DMS153 (cell line): ENCODE measurements at places on chromosomes 2 and 18.

DNA sequence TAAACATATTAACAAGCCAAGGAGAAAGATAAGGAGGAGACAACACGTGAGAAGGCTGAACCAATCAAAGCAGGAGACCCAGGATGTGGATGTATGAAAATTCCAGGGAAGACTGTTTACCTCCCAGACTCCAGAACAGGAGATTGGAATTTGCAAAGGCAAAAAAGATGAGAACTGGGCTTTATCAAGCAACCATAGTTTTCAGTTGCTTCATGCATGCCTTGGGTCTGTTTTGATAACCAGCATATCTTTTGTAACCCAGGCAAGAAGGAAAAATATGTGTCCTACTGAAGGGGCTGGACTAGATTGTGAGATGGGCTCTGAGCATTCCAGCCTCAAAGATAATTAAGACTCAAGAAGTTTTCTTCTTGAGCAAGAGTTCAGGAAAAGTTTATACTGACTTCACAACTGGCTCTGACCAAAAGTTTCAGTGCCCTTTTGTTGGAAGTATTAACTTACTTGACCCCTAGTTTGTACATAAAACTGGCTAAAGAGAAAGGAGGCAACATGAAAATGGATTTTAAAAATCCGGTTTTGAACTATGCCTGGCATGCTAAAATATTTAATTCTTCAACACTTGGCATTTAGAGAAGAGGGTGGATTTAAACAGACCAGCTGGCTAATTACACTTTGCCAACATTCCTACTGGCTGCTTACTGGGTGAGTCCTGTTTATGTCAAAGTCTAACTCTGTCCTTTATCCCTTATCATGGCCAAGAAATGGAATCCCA, 79.3 kb upstream of the CD28 start:
- no peak for DNase-seq

- DNase-seq: no peak
Measured at GRCh38 chr2:153575171-153575853, 96.8 kb upstream of the RPRM start.

- no peak for DNase-seq
Measured at GRCh38 chr2:64789466-64790320, 136.0 kb upstream of the SERTAD2 start.

- DNase-seq: no peak
Measured at GRCh38 chr2:182393270-182393760, 33.5 kb downstream of the PDE1A start.

DNA sequence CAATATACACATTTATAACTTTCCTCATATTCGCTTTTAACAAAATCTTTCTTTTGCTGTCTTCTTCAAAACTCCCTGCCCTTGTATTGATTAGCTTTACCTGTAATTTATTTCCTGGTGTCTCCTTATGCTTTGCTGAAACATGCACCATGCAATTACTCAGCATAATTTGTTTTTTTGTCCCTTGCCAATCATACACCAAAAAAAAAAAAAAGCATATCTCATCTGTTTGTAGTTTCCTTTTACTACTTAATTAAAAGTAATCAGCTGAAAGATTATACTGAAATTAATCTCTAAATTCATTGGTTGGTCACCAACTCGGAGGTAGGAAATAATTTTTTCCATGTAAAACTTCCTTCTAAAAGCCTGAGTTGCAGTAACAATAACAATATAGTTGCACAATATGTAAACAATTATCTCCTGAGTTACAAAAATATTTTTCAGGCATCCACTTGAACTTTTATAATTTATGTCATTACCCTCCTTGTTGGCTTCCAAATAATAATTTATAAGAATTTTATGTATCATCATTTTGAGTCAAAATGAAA, 53.0 kb upstream of the ROCK1 start:
- no peak for DNase-seq

- DNase-seq: no peak
Measured at GRCh38 chr18:50275503-50276036, 5.8 kb downstream of the MBD1 start.

DNA sequence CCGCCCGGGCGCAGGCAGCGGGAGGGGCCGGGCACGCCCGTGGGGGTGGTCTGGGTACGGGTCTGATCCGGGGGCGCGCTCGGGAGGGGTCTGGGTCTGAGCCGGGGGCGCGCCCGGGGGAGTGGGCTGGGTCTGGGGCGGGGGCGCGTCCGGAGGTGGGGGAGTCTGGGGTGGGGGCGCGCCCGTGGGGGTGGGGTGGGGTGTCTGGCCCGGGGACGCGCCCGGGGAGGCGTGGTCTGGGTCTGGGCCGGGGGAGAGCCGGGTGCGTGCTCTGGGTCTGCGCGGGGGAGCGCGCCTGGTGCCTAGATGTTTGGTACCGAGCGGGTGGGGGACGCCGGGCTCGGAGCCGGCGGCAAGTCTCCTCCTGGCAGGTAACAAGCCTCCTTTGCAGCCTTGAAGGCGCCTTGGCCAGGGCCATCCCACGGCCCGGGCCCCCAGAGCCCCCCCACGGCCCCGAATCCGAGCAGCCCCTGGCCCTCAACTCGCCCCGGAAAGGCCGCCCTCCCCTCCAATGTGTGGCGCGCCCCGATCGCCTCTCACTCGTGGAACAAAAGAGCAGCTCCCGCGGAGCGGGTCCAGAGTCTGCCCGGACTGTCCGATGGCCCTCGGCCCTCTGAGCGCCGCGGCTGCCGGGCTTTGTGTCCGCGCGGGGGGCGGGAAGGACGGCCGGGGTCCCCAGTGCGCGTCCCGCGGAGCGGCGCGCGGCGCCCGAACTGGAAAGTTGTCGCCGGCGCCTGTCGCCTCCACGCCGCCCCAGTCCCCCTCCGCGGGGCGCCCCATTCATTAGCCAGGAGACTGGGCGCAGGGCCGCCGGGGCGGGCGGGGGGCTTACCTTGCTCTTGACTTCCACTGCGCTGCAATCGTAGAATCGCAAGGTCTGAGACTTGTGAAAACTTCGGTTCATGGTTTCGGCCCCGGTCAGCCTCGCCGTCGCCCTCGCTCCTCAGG, 595 bp downstream of the PARD6G start:
- no peak for DNase-seq

DNA sequence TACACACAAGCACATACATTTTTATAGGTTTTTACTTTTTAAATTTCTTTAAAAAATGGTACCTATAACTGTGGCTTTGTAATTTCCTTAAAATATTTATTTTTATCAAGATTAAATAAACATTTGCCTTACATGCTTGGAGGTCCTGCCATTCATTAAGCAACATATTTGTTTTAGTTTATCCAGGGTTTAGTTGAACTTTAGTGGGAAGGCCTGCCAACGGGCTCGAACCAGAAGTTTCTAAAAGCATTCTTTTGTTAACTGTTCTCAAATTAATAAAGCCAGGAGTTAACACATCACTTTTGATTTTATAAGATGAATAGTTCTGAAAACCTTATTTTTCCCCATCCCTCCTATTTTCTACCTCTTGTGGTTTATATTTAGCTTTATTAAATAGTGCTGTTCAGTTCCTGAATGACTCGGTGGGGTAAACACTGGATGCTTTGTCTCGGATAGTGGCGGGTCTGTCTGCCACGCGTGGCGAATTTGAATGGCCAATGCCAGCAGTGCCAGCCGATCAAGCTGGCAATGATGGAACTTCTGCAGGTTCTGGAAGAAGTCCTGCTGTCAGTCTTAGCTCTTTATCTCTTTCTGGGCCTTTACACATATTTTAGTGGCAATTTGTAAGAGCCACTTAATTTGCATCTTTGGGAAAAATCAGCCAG, 32.2 kb downstream of the SH3YL1 start:
- no peak for DNase-seq

GRCh38 chr2:156116113-156116512, 216.4 kb downstream of the NR4A2 start:
- no peak for DNase-seq

GRCh38 chr2:84539729-84540128, 23.4 kb downstream of the DNAH6 start:
- DNase-seq: no peak

DNA sequence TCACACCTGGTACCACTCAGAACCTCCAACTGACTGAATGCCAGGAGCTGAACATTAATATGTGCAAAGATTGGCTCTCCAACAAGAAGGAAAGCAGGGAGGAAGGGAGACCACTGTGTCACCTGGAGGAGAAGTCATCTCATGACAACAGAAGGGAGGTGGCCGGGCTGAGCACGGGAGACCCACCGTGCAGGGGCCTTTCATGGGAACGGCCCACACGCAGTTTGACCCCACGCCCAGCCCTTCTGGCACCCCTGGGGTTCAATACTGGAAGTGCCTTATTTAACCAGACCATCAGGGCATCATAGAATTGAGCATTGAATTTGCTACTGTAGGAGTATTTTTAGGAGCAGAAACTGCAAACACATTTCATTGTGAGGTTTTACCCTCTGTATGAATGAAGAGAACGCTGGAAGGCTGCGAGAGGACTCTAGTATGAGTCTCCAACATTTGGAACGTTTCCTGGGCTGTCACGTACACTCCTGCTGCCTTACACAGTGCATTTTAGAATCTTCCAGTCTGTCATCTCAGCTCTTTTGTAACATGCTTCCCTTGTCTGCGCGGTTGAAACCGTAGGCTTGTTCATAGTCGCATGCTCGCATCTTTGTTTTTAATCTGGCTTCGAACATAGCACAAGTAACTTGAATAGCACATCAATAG, 132.1 kb downstream of the NFATC1 start:
- no peak for DNase-seq

DNA sequence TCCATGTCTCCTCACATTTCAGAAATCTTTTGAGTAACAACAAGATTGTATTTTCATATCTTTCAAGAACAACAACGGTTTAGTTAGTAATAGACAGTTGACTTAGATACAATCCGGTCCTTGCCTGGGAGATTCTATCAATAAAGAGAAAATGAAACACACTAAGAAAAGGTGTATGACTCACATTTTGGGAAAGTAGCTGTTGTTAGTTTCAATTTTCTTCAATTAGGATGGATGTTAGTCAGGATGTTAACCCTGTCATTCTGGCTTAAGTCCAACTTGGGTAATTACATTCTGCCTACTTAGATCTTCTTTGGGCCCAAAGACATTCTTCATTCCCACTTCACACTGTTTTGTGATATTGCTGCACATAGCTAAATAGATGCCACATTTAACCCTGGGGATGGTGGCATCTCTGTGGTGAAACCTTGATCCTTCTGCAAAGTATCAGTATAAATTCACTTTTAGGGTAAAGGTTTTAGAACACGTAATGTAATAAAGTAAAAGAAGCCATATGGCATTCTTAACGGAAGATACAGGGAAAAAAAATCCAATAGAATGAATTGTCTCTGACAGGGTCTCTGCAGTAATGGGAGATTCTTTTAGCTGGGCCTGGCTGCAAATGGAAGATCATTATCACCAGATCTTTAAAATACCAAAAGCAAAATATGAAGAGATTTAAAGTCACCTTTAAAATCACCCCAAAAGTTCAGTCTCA, 365.5 kb downstream of the FIGN start:
- no peak for DNase-seq

DNA sequence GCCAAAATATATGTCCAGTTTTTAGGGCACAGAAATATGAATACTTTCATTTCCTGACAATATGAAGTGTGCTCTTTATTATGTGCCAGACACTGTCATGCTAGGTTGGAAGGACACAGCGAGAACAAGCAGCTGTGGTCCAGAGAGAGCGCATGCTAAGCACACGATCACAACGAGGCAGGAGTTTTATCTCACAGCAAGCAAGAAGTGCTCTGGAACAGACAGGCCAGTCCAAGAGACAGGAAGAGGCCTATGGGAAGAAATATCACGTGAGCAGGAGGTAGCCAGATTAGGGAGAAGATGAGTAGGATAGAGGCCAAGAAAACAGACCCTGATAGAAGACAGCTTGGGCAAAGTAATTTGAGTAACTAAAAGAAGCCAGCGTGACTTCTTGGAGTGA, 135.5 kb upstream of the CAB39 start:
- no peak for DNase-seq

GRCh38 chr2:199968126-199968525, 12.7 kb downstream of the MAIP1 start:
- DNase-seq: no peak

- no peak for DNase-seq
Measured at GRCh38 chr2:15753233-15753798, 161.6 kb downstream of the DDX1 start.

- DNase-seq: no peak
Measured at GRCh38 chr2:96325041-96325883, at the start of gene ITPRIPL1. Gene ITPRIPL1, plus strand, starts transcription at chr2:96325317. Its CDS starts 523 bp downstream, at chr2:96325840.

DNA sequence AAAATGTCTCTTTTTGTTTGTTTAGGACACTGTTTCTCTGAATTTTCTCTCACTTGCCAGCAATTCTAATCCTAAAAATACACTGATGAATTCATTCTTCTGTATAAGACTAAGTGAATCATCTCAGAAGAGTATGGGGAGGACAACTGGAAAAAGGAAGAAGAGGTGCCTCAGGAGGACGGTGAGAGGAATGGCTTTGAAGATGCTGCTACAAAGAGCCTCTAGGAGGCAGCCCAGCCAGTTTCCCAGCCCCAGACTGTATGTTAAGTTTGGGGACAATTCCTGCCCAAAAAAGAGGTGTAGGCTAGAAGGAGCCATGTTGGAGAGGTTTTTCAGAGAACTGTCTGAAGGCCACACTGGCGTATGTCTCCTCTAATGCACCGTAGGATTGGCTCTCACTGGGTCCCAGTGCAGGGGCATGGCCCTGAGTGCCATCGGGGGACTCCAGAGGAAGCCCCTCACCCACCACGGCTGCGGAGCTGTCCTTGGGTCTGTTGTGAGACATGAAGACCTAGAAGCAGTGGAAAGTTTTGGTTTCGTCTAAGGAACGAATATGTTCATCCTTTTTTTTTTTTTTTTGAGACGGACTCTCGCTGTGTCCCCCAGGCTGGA, 3.1 kb upstream of the SDC1 start:
- DNase-seq: no peak
